ENCODE measurements at places on chromosomes 1 and 21.

DNA sequence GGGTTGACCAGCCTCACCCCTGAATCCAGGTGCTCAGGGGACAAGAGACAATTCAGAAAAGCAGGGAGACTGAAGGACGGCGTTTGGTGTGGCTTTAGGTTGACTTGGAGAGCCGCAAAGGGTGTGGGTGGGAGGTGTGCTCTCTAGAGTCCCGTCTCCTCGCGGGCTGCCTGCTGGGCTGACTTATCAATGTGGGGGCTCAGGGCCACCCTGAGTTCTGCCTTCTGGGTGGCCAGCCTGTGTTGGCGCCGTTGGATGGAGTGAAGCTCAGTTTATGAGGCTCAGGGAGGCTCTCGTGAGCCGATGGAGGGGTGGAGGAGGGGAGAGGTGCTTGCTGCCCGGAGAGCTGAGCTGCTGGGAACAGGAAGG, 13.0 kb downstream of the GPR137B start:
- DNase-seq = no peak

DNA sequence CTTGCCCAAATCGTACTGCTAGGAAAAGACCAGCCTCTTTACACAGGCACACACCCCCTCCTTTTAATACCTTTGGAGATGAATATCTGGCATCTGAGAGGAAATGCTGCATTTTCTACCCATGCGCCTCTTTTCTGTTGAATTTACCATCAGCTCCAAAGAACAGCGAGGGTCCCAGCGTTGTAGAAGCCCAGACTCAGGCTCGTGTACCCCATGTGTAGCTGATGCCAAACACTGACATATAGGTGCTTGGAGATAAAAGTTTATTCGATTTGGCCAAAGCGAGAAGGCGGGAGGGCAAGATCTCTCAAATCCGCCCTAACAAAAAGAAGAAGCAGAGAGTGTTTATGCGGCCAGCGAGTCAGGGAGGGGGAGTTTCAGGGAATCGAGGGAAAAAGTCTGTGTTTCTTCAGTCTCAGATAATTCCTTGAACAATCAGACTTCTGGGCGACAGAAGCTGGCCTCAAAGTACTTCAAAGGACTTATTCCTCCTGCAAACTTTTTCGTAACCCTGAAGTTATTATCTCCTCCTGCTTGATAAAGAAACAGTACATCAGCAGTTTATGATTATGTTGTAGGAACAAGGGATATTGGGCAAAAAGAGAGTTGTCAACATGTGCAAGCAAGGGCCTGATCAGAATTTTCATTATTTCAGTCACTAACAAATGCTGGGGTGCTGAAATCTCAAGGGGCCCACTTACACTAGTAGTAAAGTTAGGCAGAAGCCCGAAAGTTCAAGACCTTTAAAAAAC, 642 bp upstream of the CREG1 start:
- DNase-seq = no peak

DNA sequence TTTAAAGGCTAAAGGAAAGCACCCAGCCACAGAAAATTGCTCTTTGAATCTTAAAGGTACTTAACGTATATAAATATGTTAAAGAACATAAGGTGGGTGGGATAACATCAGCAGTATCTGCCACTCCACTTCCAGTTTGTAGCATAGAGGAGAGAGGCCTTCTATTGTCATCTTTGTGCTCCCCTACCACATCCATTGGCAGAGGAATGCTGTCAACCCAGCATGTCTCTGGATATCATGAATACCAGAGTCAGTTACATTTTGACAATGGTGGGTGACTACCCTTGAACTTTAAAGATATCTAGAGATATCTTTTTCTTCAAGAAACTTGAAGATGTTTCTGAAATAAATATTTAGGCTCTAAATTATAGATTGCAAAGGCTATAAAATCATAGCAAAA, 283.2 kb upstream of the LRRC7 start:
- no peak for DNase-seq

DNA sequence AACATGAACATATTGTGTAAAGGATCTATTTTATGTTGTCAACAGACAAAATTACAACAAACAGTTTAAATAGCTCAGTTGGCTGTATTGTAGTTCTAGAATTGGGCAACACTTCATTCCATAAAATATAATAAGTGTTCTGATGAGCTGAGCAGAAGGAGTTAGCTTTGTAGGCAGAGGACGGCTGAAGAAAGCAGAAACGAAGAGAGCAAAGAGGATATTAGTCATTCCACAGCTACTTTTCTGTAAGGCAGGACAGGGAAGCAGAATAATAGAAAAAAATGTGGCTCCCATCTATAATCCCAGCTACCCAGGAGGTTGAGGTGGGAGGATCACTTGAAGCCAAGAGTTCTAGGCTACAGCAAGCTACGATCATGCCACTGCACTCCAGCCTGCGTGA, 20.2 kb upstream of the IVNS1ABP start:
- no peak for DNase-seq

DNA sequence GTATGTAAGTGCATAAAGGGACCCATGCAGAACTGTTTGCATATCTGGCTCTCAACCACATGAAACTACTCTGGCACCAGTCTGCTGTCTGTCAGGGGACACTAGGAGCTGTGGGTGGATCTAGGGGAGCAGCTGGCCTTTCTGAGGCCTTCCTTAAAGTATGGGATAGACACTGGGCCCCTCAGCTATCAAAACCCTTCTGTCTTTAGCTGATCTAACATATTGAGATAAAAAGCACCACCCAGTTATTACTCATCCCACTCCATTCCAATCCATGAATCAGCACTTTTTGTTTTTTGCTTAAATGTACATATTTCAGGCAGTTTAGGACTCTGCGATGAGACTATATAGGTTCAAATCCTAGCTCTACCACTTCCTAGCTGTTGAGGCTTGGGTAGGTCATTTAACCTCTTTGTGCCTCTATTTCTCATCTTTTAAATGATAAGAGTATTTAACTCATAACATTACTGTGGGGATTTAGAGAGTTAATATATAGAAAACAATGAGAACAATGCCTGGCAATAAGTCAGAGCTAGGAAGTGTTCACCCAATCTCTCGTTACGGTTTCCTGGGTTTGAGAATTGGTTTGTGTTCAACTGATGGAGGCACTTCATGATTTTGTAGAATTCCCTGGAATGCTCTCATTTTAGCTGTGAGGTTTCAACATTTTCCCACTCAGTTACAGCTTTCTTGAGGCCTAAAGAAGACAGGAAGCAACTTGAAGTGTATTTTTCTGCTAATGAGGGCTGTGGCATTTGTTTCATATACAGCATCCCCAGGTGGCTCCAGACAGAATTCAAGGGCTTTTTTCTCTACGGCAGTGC, 68.9 kb downstream of the LRIG2 start:
- DNase-seq = no peak

DNA sequence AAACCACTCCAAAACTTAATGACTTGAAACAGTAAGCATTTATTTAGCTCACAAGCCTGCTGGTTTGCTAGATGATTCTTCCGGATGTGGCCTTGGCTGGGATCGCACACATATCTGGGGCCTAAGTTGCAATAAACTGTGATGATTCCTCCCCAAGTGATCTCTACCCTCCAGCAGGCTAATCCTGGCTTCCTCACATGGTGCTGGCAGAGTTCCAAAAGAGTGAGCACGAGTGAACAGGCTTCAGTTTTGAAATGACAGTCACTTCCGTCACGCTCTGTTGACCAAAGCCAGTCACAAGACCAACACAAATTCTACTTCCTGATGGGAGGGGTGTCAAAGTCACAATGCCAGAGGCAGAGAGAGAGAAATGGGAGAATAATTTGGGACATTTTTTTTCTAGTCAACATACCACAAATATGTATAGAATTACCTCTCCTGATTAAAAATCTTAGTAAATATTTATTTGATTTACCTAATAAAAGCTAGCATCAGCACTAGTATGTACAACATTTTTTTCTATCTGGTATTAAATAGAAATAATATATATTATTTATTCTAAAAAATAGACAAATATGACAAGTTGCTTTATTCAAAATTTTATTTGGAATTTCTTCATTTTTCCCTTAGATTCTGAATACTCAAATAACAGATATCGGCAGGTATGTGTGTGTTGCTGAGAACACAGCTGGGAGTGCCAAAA, 292.7 kb downstream of the TPR start:
- DNase-seq = peak; percentile 85

GRCh38 chr21:31752967-31753366, 21.0 kb upstream of the SCAF4 start:
- no peak for DNase-seq

- DNase-seq = peak; percentile 81
Measured at GRCh38 chr1:213070406-213070805, 19.4 kb downstream of the RPS6KC1 start.

DNA sequence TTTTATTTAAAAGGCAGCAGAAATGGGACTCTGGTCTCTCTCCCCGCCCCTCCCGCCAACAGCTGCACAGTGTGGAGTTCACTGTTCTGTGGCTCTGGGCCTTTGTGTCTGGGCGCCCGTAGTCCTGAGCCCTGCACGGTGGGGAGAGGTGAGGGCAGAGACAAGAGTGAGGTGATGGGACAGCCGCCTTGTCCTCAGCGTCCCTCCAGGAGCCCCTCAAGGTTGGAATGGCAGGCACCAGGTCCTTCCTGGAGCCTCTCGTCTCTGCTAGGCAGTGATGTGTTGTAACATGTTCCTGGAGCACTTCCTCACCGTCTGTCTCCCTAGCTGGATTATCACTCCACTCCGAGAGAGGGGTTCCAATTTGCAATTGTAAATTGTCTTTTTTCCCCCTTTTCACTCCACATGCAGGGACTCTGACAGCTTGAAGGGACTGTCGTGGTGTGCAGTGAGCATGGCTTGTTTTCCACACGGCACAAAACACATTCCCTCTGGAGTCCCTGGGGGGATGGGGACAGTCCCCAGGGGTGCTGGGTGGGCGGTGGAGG, 44.6 kb upstream of the C1orf174 start:
- DNase-seq = no peak

- no peak for DNase-seq
Measured at GRCh38 chr1:150876119-150876454, 312 bp downstream of the ARNT start.

- DNase-seq = no peak
Measured at GRCh38 chr1:216827251-216827650, 104.0 kb upstream of the ESRRG start.

DNA sequence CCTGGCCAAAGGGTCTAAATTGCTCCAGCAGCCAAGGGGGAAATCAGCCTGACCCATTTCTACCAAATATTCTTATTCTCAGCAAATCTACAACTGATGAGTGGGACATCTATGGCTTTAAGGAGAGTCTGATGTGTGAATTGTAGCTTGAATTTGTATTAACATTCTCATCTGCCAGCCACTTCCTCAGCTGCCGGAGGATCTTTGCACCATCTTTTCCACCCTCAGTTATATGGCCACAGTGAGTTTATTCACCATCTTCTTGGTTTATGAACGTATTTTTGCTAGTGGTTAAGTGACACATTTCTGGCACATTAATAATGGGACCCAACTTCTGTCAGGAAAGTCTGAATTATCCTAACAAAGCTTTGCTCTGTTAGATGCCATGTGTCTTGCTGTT, 69.6 kb downstream of the COLGALT2 start:
- no peak for DNase-seq

DNA sequence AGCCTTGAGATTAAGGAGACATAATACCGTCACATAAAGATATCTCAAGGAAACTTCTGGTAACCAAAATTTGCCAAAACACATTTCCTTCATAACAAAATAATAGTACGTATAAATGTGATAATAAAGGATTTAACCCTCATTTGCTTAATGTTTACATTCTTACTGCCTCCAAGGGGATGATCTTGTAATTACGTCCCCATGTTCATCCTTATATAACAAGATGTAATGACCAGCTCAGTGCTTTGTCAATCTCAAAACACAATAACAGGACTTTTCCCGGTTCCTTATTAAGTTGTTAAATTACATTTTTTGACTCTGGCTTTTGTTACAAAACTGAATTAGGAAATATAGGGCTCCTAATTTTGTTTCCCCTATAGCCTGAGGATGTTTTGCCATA, 41.3 kb upstream of the UHMK1 start:
- no peak for DNase-seq

DNA sequence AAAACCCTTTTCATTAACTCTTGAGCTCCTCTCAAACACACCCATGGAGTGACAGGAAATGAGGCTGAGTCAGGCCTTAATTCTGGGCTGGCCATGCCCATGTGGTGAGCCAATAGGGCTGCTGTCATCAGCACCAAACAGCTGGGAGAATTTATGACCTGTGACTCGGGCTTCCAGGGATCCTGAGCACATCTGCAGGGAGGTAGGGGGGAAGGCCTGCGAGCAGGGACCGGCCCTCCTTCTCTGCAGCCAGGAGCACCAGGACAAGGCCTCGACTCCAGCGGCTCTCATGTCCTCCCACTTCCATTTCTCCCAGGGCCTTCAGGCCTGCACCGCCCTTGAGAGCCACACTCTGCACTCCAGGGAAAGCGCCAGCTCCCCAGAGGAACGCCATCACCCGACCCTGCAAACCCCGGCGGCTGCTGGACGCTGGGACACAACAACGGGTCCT, 14.6 kb downstream of the RIPK4 start:
- no peak for DNase-seq

- DNase-seq = no peak
Measured at GRCh38 chr1:205381305-205381704, 24.6 kb upstream of the KLHDC8A start.

- DNase-seq = no peak
Measured at GRCh38 chr21:35063428-35064172, 14.5 kb upstream of the RUNX1 start.

GRCh38 chr1:165011991-165012531, 344.5 kb downstream of the LMX1A start:
- no peak for DNase-seq

- DNase-seq = no peak
Measured at GRCh38 chr21:27477296-27477695, 510.4 kb upstream of the ADAMTS5 start.

DNA sequence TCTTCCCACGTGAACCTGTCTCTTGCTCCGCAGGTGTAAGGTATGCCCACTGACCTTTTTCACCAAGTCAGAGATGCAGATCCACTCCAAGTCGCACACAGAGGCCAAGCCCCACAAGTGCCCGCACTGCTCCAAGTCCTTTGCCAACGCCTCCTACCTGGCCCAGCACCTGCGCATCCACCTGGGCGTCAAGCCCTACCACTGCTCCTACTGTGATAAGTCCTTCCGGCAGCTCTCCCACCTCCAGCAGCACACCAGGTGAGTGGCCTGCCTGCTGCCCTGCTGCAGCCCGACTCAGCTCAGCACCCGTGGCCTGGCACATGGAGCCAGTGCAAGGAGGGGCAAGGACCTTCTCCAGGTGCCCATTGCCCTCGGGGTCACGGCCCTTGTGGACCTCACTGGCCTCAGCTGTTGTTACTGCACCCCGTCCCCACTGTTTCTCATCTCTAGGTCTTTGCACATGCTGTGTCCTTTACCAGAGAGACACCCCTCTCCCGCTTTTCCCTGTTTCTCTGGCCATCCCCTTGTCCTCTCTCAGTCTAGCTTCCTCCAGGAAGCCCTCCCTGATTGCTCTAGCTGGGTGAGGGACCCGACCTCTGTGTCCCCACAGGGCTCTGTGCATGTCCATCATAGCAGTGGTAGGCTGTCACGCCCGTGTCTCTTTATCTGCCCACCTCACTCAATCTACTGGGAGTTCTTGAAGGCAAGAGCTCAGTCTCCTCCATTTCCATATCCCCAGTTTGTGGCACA, 25.4 kb downstream of the ZNF362 start:
- no peak for DNase-seq

DNA sequence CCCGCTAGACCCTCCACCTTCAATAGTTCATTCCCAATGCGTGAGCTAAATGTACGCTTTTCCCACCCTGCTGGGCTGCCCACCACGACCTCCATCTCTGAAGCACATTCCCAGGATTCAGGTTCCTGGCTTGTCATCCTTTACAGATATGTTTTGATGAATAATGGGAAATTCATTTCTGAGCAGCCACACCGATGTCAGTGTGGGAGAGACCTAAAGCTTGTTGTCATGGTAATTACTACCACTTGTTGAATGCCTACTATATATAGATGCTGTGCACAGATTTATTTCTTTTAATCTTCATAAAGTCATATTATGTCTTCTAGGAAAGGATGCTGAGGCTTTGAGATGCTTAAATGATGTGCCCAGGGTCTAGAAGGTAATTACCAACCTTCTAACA, 8.0 kb downstream of the RCSD1 start:
- no peak for DNase-seq
